ENCODE measurements at places on chromosomes 5 and 9.

- DNase-seq: no peak
Observed at GRCh38 chr9:138098908-138099791, 221.6 kb downstream of the CACNA1B start.

GRCh38 chr5:42397267-42397666 is 26.0 kb upstream of the GHR start:
- DNase-seq: no peak

- DNase-seq: no peak
Observed at GRCh38 chr9:87567571-87567970, 69.9 kb downstream of the DAPK1 start.

GRCh38 chr5:34030048-34030447 is 13.0 kb downstream of the C1QTNF3 start:
- no peak for DNase-seq

DNA sequence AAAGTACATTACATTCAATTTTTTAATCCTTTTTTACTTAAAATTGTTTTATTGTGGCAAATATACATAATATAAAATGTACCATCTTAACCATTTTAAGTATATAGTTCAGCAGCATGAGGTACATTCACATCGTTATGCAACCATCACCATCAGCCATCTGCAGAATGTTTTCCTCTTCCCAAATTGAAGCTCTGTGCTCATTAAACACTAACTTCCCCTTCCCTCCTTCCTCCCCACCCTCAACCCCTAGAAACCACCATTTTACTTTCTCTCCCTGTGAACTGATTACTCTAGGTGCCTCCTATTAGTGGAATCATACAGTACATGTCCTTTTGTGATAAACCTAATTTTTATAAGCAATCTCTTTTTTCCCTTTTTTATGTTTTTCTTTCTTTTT is 15.6 kb downstream of the TEX53 start:
- no peak for DNase-seq

DNA sequence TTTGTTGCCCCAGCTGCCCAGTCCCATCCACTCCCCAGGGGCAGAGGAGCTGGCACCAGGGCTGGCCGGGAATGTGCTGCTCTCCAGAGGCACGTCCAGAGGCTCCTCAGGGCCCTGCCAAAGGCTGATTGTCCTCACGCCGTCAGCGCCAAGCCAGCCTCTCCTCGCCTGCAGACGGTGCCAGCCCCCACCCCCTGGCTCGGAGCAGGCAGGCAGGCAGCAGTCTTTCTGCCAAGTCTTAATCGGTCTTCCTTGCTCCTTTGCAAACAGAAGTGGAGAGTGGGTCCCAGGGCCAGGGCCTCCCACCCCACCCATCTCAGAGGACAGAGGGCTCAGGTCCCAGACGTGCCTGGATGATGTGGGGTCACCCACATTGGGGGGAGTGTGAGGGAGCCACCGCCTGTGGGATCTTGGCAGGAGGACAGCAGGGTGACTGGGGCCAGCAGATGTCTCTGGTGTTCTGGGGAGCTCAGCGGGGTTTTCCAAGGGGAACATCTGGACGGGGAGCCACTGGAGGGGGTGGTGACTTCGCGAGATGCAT is 36.3 kb downstream of the FAM163B start:
- DNase-seq: no peak

DNA sequence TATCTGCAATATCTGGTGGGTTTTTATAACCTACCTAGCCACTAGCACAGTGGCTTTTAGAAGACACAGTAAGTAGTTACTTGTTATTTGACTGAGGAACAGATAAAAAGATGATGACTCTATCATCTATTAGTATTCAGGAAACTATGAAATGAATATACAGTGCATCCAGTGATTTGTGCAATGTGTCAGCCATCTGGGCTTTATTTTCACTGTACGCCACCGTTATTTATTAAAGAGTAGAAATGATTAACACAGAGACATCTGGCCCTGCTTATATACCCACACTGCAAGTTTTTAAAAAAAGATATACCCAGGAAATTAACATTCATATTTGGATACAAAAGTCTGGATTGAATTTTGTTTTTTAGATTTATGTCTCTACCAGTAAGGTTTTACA is 408.4 kb downstream of the PDE4D start:
- no peak for DNase-seq

DNA sequence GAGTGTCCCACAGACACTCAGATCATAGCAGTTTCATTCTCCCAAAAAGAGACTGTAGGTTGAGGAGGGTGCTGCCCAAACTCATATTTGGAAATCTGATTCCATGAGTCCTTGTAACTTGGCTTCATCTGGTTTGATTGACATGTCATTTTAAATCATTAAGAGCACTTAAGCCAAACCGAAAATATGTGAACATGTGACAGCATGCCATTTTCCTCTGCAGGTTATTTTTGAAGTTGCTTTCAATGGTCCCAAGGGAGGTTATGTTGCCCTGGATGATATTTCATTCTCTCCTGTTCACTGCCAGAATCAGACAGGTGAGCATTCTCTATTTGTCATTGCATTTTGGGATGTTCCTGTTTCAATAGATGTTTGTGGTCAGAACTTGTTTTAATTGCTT is 87.6 kb downstream of the MAMDC2 start:
- DNase-seq: no peak

GRCh38 chr9:121883281-121884056 is 209.6 kb downstream of the TTLL11 start:
- no peak for DNase-seq

DNA sequence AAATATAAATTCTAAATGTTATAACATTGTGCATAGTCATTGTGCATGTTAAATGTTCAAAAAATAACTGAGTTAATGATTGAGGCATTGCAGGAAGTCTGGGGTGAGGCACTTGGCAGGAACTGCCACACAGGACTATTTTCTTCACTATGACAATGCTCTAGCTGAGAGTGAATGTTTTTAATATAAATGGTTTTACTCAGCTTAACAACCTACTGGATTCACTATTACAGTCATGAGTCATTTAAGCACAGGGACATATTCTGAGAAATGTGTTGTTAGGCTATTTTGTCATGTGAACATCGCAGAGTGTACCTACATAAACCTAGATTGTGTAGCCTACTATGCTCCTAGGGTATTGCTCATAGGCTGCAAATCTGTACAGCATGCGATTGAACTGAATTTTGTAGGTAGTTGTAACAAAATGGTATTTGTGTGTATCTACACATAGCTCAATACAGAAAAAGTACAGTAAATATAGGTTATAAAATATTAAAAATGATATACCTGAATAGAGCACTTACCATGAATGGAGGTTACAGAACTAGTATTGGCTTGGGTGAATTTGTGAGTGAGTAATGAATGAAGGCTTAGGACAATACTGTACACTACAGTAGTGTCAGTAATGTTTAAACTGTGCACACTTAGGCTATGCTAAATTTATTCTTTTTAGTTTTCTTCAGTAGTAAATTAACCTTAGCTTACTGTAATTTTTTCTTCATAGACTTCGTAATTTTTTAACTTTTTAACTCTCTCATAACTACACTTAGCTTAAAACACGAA is 346.1 kb upstream of the PTGER4 start:
- peak; percentile 30 for DNase-seq

DNA sequence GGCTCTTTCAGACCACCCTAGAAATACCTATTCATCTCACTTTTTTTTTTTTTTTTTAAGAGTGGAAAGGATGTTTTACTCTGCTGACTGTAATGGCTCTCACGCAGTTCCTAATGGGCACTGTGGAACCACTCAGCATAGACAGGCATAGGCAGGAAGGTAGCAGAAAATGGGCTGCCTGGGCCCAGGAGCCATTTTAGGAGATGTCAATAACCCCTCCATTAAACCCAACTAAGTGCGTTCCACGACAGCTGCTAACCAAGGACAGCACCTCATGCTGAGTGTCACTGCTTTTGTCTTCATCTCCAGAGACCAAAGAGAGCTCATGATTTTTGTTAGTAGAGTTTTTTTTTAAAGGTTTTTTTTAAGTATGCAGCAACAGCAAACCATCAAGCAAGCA is 15.3 kb downstream of the MAP1B start:
- no peak for DNase-seq

- DNase-seq: no peak
Observed at GRCh38 chr9:108537756-108538155, 318.0 kb downstream of the ACTL7B start.

GRCh38 chr9:91348191-91348807 is 13.4 kb downstream of the AUH start:
- no peak for DNase-seq

DNA sequence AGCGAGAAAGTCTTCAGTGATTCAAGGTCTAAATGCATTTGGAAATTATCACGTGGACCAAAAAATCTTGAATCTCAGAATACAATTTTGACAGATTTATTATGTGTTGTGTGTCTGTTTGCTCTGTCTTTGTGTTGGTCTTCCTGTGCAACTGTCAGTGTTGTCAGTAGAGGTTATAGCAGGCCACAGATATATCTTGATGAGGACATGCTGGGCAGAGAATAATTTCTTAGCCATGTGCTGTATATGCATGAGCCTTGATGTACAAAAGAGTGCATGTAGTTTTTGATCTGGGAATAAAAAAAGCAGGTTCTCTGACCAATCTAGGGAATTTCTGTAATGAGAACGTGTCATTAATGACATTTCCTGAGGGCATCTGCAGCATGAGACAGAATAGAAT is 57.6 kb downstream of the ZSWIM6 start:
- no peak for DNase-seq

DNA sequence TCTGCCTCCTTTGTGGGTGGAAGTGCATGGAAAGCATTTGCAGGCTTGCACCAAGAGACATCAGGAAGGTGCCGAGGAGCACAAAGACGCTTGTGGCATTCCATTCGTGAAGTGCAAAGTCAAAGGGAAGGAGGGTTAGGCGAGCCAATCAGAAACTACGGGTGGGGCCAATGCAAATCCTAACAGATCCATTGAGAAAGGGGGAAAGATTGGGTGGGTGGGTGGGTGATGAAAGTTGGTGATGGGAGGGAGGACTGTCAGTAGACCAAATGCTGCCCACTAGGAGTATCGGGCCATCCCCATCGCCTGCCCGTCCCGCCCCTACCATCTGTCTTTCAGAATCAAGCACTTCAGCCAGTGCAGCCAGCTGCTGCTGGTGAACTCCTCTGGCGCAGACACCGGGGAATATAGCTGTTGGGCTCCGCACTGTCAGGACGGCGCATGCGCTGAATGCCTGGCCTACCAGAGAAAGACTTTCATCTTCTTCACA is 17.1 kb upstream of the ANXA6 start:
- DNase-seq: no peak

DNA sequence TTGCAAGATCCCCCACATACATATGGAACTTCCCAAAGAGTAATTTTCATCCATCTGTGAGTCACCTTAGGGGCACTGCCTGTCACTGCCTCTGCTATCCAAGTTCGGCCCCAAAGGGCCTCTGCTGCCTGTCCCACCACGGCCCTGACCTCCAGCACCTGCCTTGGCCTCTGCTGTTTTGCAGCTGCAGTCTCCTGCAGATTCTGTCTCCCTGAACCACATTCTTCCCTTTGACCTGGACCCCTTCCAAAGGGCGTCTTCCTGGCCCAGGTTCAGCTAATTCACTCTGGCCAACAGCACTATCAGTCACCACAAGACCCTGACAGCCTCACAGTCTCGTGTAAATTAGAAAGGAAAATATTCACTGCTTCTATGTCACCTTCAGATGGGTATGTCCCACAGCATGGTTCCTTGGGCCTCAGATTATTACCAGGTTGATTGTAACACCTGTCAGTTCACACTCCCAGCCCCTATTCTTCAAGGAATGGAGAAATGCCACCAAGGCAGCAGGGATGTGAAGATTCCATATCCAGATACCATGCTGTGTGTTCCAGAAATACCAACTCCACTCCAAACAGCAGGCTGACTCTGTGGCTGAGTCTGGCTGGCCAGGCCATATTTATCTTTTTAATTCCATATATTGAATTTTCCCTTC is 479.3 kb downstream of the ARHGEF28 start:
- no peak for DNase-seq

DNA sequence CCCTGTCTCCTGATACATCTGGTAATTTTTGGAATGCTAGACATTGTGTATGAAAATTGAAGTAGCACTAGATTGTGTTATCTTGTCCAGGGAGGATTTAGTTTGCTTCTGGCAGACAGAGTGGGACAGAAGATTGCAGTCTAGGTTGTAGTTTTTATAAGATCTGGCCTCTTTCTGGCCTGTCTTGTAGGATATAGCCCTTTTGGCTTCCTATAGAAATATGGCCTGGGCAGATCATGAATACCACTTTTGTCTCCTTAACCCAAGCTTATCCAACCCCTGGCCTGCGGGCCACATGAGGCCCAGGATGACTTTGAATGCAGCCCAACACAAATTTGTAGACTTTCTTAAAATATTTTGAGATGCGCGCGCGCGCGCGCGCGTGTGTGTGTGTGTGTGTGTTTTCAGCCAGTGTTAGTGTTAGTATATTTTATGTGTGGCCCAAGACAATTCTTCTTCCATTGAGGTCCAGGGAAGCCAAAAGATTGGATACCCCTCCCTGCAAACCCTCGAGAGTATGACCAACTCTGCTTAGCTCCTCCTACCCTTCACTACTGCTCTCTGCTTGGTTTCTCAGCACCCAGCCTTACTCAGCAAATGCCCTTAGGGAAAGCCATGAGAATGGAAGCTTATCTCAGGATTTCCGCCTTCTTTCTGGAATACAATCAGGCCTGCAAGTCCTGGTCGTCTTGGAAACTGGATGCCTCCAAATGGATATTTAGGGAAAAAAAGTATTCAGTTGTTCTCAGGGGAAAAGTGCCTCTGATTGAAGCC is 26.5 kb downstream of the ANKRD33B start:
- DNase-seq: no peak

GRCh38 chr9:133978226-133978898 is 13.8 kb downstream of the VAV2 start:
- DNase-seq: no peak

DNA sequence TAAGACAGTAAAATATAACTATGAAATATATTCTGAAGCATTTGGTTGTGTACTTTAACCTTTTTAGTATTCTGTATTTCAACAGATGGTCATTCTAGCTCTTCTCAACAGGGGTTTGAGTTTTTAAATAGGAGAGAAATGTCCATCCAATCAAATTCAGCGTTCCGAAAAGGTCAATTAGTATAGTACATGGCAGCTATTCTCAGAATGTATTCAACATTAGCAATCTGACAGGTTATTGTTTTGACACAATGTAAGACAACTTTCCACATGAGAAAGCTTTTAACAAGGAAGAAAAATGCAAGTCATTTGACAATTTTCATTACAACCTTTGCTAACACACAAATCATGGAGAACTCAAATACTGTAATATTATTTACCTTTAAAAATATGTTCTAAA is 996.3 kb upstream of the CDH10 start:
- no peak for DNase-seq

- DNase-seq: no peak
Observed at GRCh38 chr5:6705088-6705487, 8.1 kb upstream of the TENT4A start.

GRCh38 chr5:10503321-10503720 is 60.5 kb upstream of the ANKRD33B start:
- no peak for DNase-seq

- no peak for DNase-seq
Observed at GRCh38 chr9:83062651-83063527, at the start of gene RASEF. Gene RASEF, minus strand, starts transcription at chr9:83063142. Its CDS starts 275 bp downstream, at chr9:83062867.

- DNase-seq: no peak
Observed at GRCh38 chr5:72378639-72379289, 58.6 kb downstream of the PTCD2 start.

Measured in non-pigmented ciliary epithelial cell (primary cell).